ENCODE measurements at places on chromosomes 12 and 14.

- no peak for DNase-seq
These were observed 131.1 kb downstream of the CACNA1C start for GRCh38 chr12:2183556-2184541.

DNA sequence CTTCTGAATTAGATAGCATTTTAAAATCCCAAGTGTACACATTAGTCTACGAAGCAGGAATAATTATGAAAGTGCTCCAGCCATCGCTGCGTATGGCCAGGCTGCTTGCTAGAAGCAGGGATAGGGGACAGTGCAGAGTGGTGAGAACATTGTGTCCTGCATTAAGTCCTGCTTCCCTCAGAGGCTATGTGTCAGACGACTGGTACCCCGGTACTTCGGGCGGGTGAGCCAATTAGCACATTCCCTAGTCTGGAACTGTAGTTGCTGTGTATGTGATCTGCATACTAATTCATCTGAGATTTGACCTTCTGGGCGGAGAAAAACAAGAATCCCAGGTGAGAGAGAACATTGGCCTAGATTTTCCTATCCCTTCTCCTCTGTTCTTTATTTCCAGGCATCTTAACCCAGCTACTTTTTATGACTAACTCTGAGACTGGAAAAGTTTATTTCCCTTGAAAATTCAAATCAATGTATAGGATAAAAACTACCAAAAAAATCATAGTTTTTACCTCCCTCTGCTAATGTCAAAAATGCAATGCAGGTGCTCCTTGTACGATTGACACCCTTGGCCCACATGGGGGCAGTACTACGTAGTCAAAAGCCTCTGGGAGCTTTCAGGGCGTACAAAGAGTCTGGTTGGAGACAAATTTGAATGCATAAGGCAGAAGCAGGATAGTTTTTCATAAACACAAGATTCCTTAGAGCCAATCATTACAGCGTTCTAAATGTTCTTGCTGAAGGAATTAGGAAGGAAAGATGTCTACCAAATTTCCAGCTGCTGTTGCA lies 764.3 kb downstream of the NOVA1 start:
- DNase-seq, result peak; percentile 12

- DNase-seq, result no peak
These were observed 147.0 kb downstream of the CALM1 start for GRCh38 chr14:90543876-90544275.

DNA sequence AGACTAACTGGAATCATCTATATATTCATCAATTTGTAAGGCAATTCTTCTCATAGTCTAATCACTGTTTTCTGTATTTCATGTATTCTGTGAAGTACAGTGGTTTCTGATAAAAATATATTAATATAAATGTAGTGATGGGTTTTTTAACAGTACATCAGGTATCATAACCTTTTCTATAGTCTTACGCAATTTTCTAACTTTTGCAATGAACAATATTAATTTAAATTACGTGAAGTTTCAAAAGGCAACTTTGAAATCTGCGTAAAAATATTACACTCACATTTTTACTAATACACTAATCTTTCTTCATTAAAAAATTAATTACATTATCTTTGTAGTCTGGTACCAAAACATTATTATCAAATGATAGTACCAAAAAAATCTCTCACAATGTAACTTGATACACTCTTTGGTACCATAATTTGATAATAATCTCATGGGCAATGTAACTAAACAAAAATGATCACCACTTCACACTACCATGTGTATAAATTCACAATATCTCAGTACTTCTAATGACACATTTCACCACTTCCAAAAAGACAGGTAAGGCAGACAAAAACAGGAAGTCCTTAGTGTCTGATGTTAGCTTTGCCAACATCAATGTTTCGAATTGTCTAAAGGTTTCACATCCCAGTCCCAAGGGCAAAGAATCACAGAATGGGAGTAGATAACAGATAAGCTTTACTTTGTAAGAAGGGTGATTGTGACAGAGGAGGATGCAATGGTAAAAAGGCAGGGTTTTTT lies 8.7 kb downstream of the DNAI7 start:
- DNase-seq, result no peak

DNA sequence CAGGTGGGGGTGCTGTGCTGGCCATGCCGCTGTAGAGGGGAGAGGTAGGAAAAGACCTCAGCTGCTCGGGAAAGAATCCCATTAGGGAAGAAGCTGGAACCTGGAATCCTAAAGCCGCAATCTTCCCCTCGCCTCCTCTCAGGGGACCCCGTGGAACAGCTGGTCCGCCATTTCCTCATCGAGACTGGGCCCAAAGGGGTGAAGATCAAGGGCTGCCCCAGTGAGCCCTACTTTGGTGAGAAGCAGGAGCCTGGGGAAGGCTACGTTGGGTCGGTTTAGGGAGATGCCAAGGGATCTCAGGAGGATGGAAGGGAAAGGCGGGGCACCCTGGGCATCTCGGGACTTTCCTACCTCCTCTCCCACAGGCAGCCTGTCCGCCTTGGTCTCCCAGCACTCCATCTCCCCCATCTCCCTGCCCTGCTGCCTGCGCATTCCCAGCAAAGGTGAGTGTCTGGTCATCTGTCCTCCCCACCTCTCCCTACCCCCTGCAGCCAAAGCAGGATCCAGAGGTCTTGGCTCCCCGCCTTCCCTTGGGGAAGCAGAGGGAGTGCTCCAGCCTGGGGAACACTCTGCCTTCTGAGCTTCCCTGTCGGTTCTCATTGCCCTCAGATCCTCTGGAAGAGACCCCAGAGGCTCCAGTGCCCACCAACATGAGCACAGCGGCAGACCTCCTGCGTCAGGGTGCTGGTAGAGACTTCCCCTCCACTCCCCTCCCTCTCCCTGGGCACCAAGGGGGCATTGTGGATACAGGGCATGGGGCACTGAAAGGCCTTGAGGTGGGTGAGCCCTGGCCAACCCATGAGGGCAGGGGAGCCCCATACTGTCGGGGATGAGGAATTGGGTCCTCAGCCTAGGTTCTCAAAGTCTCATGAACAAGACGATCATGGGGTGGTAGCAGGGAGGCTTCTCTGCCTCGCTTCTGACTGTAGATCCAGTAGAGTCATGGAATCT lies 12.4 kb downstream of the TNS2 start:
- no peak for DNase-seq

DNA sequence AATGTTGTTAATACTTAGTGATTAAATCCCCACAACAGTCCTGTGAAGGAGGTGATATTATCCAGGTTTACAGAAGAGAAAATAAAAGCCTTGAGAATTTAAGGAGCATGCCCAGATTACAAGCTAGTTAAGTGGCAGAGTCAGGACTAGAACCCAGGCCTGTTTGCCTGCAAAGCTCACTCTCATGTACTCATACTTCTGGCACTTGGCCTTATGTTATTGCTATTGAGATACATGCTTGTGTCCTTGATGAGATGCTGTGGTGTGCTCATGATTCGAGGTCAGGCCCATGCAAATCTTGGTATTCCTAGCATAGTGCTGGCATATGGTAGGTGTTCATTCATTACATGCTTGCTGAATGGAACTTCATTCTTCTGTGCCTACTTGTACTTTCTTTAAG lies 7.6 kb upstream of the EID3 start:
- no peak for DNase-seq

DNA sequence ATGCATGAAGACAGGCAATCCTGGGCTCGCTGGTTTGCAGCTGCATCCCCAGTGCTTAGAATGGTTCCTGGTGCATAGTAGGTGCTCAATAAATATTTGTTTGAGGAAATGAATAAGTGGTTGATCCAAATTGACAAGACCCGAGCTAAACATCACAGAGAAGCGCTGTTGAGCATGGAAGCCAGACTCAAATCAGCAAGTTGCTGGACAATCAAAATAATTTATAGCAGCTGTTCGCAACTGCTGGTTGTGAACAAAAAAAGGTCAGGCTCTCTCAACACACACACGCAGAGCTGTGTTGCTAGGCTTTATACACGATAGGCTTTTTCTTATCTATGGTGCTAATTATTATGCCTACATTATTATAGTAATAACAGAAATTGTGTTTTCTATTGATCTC lies 190.2 kb downstream of the TBX5 start:
- no peak for DNase-seq

- no peak for DNase-seq
These were observed 53.6 kb upstream of the CD163 start for GRCh38 chr12:7557227-7557626.

DNA sequence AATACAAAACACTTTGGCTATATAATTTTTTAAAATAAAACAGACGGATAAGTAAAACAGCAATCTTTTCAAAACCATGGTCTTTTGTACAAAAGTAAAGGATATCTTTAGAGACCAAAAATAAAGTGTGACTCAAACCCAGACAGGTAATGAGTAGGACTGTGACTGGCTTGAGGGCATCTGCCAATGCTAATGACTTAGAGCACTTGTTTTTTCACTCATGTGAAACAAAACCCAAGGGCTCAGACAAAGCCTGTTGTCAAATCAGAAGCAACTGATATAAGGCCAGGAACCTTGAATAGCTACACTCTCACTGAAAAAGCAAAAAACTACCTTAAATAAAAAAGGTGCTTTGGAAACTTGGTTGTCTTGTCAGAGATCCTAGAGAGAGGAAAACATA lies 357.4 kb downstream of the TMEM117 start:
- no peak for DNase-seq

DNA sequence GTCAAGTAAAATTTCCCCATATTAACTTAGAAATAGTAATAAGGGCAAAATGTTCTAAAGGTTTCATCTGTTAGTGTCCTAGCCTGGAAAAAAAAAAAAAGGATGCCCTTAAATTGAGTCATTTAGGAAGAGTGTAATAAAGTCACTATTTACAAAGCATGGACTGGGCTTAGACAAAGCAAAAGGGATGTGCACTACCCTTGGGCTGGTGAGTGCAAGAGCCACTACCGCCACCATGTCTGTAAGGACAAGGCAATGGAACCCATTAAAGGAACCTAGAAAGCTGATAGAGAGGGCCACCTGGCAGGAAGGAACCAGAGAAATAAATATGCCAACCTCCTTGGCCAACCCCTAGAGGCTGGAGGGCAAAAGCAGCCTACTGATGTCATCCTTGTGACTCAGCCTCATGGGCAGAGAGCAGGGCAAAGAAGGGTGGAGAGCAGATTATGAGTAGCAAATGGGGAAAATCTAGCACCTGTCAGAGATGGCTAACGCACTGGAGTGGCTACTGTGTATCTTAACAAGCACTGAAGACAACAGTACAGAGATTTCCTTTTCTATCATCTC lies 59.5 kb upstream of the FUT8 start:
- DNase-seq, result no peak

DNA sequence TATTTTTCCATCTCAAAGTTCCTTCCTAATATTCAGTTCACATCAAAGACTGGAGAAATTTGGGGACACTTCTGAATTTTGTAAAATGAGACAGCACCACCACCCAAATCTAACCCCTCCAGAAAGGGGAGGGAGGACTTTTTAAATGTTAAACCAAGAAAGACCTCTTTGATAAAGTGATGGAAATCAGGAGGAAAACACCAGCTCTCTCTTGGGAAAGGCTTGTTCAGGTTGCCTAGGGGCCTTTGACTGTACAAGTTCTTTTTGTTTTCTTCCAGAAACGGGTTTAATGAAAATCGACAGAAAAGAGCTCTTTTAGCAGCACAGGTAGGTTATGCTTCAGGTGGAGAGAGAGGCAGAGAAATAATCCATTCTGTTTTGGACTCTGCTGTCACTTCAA lies 112.3 kb downstream of the OTOGL start:
- DNase-seq, result no peak

GRCh38 chr12:51529651-51529970 lies 61.4 kb upstream of the SCN8A start:
- DNase-seq, result no peak

DNA sequence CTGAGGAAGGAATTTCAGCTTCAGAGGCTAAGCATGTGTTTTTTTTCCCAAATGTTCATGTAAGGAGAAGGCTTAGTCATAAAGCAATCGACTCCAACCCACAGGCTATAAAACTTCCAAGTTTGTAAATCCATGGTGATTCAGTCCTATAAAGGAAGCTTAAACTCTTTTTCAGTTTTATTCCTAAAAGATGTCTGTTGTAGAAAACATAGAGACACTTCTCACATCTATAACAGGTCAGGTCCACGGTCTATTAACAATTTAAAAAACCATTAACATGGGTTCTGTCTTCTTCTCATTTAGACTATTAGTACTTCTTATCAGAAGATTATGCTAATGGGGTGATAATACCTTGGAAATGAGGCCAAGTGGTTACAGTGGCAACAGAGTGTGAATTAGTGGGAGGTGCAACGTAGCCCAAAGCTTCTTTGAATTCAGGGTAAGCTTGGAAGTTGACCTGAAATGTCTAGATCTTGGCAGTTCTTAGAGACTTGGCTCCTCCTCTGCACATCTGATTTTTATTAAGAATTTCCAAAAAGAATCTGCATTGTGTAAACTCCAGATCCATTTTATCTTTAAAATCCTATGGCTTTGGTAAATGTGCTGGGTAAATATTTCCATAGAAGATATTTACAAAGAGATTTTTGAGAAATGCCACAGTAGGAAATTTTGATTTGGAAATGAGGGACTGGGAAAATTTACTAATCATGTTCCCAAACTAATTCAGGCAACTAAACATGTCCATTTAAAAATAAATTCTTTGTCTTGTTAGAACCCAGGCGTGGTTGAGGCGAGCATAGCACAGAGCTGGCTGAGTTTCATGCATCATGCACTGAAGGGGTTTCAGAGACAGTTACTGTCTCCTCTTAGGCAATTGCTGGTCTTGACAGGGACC lies 86.4 kb downstream of the EML1 start:
- no peak for DNase-seq

GRCh38 chr14:24734917-24735500 lies 101.0 kb upstream of the GZMB start:
- no peak for DNase-seq

- DNase-seq, result no peak
These were observed 11.2 kb upstream of the PRPH start for GRCh38 chr12:49283541-49284429.

DNA sequence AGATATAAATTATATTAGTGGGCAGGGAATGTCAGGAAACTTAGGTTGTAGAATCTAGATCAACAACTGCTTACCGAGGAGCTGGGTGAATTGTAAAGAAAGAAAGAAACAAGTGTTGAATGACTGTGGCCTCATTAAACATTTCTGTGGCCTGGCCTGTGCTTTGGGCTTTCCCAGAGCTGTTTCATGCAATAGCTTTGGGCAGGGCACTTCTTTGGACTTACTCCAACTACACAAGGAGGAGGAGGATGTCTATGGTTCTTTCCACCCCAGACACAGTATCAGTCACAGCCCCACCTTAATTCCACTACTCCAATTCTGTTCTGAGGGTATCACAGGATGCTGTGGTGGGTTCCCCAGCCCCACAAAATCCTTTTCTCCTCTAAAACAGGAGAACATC lies 38.0 kb downstream of the DPF3 start:
- DNase-seq, result no peak

DNA sequence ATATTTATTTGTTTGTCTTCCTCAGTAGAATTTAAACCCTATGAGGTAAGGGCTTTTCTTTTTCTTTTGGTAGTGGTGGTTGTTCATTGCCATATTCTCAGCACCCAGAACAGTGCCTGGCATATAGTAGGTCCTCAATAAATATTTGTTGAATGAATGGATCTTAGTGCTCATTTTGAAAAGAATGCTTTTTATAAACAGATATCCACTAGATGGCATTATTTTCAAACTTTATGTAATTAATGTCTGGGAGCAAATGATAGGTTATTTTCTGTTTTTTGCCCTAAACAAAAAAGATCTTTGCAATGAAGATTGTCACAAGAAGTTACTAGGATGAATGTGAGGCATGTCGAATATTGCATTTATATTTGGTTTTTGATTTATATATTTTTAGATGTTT lies 64.1 kb downstream of the RAD51B start:
- DNase-seq, result no peak
